Activated effector memory CD4-positive, alpha-beta T cell treated with anti-CD3 and anti-CD28 coated beads, Interleukin-2, amount 50 U/mL, for 16 hours (primary cell): ENCODE measurements at places on chromosomes 11 and 22.
A peak's percentile ranks its signal among the peaks of the same experiment; 100 is the strongest.

- DNase-seq, result peak; percentile 79
These were observed 79.4 kb upstream of the PPARA start for GRCh38 chr22:46070803-46071450.

DNA sequence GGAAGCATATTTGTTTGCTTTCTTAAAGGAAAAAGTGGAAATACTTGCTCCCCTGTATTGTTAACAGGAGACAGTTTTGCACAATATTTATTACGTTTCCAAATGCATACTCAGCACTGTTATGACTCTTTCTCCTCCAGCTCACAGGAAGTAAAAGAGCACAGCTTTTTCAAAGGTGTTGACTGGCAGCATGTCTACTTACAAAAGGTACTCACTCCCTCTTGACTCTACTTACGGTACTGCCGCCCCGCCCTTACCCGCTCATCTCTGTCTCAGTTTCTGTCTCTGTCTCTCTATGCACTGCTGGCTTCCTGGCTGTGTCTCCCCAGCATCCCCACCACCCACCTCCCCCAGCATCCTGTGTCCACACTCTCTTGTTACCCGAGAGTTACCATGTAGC is 32.2 kb upstream of the MYO18B start:
- DNase-seq, result no peak

DNA sequence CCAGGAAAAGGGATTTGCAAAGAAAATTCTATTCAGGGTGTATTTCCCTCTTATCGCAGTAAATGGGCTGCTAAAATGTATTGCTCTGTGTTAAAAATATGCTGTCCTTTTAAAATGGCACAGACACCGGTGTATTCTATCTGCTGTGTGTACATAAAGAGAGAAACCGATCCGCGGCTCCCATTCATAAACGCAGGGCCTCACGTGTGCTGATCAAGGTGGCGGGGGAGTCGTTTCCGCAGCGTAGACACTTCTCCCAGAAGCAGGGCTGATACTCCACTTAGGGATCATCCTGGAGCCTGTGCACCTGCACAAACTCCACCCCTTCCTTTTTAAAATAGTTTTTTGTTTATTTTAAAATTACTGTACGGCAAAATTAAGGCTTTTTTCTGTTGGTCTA is 26.1 kb upstream of the IGSF9B start:
- DNase-seq, result no peak

DNA sequence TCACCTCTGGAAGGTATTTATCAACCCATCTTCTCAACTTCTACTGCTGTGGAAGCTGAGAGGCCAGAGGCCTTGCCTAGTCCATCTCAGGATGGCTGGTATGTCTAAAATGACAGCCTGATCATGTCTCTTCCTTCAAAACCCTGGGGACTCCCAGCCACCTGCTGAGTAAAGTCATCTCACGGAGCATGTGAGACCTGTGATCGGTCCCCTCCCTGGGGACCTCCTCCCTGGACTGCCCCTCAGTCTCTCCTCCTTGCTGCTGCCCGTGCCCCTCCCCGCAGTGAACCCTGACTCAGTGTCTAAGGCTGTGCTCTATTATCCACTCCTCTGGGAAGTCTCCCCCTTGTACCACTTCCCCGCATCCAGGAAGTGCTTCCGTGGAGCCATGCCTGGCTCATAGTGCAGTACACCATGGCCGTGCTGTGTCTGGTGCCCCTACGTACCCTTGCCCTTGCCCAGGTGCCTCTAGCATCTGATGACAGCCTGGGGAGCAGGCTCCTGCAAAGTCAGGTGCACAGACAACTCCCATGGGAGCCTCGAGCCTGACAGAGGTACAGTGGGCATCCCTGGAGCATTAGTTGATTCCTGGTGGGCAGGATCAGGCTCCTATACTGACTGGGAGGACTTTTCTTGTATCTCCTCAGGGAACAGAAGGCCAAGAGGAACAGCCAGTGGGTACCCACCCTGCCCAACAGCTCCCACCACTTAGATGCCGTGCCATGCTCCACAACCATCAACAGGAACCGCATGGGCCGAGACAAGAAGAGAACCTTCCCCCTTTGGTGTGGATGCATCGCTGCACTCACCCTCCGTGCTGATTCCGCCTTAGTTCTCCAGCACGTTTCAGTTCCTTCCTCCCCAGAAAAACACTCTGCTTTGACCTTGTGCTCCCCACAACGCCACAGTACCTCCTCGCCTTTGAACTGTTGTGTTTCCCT is 13.8 kb downstream of the SMARCB1 start:
- DNase-seq, result no peak

GRCh38 chr11:112627588-112628045 is 333.6 kb upstream of the NCAM1 start:
- no peak for DNase-seq

DNA sequence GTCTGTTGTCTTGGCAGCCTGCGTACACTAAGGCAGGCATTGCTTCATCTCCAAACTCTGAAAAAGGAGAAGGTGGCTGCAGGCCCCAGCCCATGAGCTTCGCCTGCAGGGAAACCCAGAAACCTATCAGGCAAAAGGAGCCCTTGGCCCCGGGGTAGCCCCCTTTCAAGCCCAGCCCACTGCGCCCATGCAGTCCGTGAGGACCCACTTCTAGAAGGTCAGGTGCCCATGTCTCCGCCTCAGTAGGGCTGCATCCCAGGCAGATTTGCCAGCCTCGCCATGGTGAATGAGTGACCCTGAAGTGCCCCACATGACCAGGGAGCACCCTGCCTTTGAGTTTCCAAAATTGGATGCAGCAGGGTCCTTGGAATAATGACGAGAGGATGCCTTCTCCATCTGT is 1158.4 kb downstream of the BRD1 start:
- no peak for DNase-seq

DNA sequence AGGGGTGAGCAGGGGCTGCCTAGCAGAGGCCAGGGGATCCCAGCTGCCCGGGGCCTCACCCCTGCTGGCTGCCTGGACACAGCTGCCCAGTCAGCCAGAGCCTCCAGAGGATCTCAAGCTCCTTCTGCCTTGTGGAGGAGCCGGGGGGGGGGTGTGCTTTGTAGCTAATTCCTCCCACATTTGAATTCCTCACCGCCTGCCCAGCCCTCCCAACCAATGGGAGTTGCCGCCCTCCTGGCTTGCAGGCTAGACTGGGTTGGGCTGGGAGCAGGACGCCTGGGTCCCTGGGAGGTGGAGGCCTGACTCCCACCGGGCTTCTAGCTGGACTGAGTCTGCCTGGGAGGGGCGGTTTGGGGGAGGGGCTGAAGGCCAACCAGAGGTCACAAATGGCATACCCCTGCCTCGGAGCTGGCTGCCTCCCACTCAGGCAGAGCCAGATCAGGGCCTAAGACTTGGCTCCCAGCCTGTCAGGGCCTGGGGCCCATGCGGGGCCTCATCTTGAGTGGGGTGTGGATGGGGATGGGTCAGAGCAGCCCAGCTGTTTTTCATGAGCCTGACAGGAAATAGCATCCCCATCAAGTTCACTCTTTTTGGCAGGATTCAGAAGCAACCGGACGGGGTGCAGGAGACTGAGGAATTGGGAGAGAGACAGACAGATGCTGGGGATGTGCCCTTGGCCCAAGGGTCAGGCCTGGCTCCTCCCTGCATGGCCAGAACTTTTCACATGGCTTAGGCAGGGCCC is 29.2 kb upstream of the PDE2A start:
- DNase-seq, result no peak

GRCh38 chr11:37963440-37963839 is 1365.4 kb upstream of the RAG2 start:
- no peak for DNase-seq

DNA sequence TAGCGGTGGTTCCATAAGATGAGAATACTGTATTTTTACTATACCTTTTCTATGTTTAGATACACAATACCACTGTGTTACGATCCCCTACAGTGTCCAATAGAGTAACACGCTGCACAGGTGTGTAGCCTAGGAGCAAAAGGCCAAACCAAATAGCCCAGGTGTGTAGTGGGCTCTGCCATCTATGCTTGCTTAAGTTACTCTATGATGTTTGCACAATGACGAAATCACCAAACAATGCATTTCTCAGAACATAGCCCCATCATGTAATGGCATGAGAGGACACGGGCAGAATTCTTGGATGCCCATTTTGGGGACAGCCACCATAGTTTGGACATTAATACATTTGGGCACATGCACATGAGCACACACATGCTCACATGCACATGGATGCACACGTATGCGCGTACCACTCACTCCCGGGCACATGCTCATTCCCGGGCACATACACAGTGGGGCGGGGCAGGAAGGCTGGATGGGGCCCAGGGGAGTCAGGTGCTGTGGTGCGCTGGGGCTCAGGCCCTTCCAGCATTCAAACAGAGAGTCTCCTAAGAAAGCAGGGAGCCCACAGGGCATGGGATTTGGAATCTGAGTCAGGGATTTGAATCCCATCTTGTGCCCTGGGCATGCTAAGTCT is 51.1 kb downstream of the RTN4R start:
- no peak for DNase-seq

DNA sequence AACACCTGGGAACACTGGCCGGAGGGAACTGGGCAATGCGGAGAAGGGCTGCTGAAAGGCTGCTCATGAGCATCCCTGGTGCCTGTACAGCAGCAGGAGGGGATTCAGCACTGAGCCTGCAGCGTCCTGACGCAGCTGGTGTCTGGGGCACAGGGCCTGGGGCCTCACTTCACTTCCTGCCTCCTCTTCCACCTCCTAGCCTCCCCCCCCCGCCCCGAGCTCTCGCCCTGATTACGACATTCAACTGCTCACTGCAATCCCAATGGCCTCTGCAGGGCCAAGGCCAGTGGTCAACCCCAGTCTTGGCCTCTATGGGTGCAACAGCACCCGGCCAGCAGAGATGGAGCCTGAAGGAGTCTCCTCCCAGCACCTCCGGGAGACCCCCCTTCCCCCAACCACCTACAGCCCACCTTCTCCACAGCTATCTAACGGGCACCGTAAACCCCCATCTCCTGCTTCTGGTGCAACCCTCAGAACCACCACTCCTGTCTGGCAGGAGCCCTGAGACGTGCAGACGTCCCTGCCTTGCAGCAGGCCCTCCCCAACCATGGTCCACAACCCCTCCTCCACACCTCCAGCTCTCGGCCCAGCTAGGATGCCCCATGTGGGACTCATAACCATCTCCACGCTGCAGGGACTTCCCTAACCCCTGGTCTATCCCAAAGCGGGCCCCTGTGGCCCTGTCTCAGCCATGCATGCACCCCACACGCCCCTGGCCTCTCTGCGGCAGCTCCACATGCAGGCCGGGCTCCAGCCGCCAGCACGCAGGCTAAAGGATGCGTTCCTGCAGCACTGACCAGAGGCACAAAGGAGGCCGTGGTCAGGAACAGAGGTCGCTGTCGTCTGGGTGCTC is 38.2 kb downstream of the BRD1 start:
- no peak for DNase-seq

DNA sequence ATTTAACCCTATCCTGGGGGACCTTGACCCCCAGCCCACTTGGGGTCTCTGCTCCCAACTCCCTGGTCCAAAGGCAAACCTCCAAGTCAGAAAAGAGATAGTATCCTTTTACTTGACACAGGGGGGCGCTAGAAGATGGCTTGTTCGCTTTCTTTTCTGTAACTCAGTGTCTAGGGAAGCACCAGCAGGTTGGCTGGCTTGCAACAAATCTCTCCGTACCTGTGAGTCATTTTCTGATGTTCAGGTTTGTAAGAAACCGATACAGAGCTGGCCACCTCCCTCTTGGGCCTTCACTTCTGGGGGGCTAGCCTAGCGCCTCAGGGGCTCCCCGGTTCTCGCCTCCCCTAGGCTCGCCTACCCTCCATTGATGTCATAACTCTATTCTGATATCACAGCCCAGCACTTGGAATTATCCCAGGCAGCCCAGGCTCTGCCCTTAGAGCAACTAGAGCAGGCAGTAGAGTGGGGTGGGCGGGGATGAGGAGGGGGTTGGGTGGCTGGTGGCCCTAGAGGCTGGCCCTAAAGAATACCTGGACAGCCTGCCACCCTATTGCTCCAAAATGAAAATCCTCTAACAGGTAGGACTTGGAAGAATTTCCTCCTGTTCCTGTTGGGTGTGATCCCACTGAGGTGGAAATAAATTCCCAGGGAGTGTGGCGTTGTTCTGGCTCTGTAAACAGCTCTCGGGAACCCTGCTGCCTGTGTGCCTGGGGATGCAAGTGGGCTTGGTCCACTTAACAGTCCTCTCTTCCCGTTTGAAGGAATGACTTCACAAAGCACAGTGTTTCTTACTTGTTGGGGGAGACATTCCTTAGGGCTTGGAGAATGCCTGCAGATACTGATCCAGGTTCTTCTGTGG is 69.4 kb downstream of the OSBP2 start:
- peak; percentile 72 for DNase-seq

- no peak for DNase-seq
These were observed 14.1 kb upstream of the CNTF start for GRCh38 chr11:58608331-58608730.
